ENCODE measurements at places on chromosomes 2 and 18.

GRCh38 chr18:75530118-75530517, 102.6 kb upstream of the SMIM21 start:
- no peak for DNase-seq

DNA sequence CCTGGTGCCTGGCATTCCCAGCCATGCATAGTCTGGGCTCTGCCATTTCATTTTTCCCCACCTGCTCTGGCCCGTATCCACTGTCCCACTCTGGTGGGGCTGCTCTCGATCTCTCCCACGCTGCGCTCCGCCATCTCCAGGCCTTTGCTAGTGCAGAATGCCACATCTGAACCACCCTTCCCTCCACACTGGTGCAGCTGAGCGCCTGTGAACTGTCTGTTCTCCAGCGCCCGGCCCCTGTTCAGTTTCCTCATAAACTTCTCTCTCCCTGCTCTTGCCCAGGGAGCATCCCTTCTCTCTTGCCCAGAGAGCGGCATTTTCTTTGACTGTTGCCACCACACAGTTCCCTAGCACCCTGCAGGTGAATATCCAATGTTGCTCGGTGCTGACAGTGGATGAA, 21.5 kb downstream of the POMC start:
- DNase-seq = no peak

- DNase-seq = no peak
Observed at GRCh38 chr2:83844490-83844889, 614.6 kb downstream of the SUCLG1 start.

DNA sequence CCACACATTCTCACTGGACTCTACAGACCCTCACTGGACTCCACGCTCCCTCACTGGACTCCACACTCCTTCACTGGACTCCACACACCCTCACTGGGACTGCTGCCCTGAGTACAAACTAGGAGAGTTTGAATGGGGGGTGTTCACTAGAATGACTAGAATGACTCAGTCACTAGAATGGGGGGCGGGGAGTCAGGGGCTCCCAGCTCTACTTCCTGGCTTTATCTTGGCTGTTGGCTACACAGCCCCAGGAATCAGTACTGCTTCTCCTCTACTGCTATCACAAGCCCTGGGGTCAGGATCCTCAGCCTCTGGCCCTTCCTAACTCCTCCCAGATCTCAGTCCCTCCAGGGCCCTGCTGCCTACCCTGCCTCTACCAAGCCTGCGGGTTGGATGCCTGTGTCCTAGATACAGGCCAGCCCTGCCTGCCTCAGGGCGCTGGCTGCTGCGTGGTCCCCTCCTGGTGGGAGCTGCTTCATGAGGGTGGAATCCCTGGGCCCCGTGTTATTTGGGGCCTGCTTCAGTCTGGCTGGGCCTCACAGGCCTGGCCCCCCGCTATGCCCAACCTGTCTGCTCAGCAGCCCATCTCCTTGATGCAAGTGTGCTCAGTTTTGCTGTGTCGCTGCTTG, 7.8 kb downstream of the PTMA start:
- no peak for DNase-seq

DNA sequence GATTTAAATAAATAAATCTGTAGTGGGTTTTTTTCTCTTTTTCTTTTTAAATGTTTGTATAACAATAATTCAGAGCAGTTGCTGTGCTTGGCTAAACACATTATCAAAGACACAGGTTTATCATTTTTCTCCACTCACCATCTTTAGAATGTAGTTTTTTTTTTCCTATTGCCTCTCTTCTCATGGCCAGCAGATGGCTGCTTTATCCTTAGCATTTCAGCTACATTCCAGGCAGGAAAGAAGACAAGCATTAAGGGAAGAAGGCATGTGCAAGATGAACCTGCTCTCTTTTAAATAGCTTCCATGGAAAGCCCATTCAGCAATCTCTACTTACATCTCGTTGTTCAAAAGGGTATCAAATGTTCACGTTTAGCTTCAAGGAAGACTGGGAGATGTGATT, 42.6 kb downstream of the ARHGAP15 start:
- no peak for DNase-seq

DNA sequence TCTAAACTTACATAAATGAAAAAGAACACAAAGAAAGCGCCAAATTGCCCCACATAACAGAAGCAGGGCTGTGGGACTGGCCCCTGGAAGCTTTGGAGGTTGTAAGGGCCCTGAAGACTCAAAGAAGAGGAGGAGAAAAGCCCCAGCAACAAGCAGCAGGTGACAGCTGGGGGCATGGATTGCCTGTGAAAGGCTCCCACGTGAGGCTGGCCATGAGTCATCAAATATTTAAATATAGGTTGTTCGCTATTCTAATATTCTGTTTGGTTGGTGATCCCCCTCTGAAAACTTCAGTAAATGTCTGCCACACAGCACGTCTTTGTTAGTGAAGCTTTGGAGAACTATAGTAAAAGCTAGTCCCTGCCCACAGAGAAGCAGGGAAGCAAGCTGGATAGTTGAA, 132.4 kb downstream of the MREG start:
- no peak for DNase-seq

- DNase-seq = no peak
Observed at GRCh38 chr2:109256921-109257320, 127.9 kb downstream of the SH3RF3 start.

DNA sequence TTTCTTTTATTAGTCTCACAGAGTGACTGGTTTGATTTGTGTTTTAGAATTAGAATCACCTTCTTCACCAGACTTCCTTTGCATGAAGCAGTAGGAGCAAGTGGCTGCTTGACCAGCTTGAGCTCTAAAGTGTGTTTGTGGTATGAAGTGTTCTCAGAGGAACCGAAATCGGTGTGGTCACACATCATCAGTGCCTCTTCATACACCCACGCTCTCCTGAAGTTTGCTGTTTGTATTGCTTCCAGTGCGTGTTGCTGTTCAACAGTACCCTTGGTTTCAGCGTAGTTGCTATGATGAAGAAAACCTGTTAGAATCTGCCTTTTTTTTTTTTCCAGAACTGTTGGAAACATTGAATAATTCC, 77.9 kb downstream of the LIMS1 start:
- DNase-seq = peak; percentile 63

- peak; percentile 39 for DNase-seq
Observed at GRCh38 chr2:65228263-65228750, 676 bp downstream of the ACTR2 start.

GRCh38 chr2:99876956-99877355, 265.4 kb downstream of the AFF3 start:
- DNase-seq = no peak

DNA sequence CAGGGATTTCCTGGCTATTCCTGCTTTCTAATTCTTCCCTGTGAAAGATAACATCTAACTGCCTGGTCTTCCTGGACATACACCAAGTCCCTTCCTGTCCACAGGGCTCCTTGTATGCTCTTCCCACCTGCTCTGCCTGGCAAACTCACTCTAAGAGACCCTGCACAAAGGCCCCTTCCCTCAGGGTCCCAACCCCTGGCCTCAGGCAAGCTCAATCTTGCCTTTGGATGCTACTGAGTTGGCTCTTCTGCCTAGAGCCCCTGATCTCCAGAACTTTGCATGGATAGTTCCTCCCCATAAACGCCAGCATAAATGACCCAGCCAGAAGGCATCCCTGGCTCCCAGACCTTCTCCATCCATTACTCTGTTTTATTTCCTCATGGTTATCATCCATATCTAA, 98.3 kb upstream of the OTOS start:
- DNase-seq = no peak

GRCh38 chr2:146632707-146633106, 1212.1 kb upstream of the ACVR2A start:
- no peak for DNase-seq
